ENCODE measurements at places on chromosomes 2 and 18. TPM values are rescaled to one million over a fixed set of nuclear protein-coding genes. Genes with fewer than 3 reads are reported as not detected.

Gene SLC30A3
- 0.11 TPM for total RNA-seq

Gene SPP2
- total RNA-seq = not detected

Gene TRABD2A
- 0.54 TPM for total RNA-seq

Gene GAREM1
- total RNA-seq = 11.0 TPM

Gene TUBB6
- 398 TPM for total RNA-seq

Gene CD8B2
- total RNA-seq = 0.11 TPM
